ENCODE measurements at places on chromosomes 1 and 21.

DNA sequence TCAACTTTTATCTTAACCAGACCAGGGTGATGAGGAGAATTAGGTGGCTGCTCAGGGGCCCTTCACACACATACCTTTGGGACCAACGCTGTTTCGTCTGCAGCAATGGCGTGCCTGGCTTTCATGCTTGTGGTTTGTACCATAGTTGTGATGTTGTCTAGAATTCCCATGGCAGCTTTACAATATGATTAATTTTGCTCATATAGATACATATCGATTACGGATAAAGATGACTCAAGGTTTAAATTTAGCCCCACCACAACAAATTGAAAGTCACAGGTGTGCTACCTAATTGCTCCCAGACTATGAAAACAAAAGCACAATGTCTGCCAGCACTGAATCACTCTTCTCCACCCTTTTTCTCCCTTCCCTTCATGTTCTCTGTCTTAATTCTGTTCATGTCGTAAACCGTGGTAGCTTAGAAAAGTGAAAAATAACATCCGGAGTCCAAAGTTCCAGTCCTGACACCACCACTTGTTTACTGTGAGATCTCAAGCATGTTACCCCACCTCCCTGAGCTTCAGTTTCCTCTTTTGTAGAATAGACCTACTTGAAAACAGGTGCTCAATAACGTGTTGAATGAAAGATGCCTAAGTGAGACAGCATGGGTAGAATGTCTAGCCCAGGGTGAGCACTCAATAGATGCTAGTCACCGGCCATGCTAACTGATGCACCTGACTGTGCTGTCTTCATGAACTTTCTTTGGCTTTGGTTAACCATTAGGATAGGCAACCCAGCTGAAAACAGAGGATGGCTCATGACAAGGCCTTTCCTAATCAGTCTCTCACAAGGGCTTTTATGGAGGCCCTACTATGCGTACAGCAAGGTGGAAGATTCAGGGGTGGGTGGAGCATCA, 22.1 kb upstream of the JUN start:
- no peak for DNase-seq

DNA sequence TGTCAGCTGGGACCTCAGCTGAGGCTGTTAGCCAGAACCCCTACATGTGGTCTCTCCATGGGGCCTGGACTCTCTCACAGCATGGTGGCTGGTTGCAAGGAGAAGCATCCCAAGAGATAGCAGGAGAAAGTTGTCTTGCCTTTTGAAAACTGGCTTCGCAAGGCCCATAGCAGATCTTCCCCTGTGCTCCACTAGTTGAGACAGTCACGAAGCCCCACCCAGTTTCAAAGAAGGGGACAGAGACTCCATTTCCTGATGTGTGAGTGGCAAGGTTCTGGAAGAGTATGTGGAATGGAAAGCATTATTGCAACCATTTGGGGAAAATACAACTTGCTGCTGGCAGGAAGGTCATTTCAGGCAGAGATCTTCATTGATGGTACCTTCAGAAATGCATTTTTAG, 7.5 kb upstream of the CSRP1 start:
- DNase-seq: no peak

GRCh38 chr1:109567877-109568672, 19.7 kb downstream of the GNAI3 start:
- no peak for DNase-seq

DNA sequence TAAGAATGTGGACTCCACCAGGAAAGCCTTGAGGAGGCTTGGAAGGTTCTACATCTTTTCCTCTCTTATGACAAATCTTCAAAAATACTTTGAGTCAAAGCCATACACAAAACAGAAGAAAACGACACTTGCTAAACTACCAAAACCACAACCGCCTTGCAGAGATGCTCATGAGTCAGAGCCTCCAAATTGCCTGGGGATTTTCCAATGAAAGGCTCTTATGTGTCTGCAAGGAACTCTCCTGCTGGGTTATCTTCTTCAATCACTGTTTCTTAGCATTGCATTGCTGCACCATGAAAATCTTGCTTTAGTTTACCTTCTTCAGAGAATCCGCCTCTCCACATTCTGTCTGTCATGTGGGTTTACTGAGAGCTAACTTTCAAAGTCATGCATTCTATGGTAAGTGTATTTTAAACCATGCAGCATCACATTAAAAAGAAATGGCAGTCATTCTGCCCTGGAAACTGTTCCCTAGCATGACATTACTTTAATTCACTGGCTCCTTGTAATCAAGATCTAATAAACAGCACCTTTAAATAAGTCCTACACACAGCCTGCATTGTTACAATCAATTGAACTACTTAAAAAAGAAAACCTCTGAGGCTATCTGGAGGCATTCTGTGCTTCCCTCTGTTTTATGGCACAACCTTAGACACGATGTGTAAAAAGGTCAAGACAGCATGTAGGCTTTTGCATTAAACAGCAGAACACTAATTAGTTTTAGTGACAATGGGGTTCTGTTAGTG, 210.0 kb upstream of the FOXD3 start:
- DNase-seq: peak; percentile 14

- no peak for DNase-seq
Observed at GRCh38 chr1:206708882-206709281, 24.2 kb downstream of the MAPKAPK2 start.

All from suppressor macrophage treated with lipopolysaccharide for 4 hours (primary cell).